ENCODE measurements at places on chromosomes 2 and 18.

GRCh38 chr2:203914546-203915182 lies 21.9 kb upstream of the ICOS start:
- DNase-seq = no peak

- no peak for DNase-seq
These were observed 162.1 kb upstream of the SH3BP4 start for GRCh38 chr2:234789556-234790325.

DNA sequence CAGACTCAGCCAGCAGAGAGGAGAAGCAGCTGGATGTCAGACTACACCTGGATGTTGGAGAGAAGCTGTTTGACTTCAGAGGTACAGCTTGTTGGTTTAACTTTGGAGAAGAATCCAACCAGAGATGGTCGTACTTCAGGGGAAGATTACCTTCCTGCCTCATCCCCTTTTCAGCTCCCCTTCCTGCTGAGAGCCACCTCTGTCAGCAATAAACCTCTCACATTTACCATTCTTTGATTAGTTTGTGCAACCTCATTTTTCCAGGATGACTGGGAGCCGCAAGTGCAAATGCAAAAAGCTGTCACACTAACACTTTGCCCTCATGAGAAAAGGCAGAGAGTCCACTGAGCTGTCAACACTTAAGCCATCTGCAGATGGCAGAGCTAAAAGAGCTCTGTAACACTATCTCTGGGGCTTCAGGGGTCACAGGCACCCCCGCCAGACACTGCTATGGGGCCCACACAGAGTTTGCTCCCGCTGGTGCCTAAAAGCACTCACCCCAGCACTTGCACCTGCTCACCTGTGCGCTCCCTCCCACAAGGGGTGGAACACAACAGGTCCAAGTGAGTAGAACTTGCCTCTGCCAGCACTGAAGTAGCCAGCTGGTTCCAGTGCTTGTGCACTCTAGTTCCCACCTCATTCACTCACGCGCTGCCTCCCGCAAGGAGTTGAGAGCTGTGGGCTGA lies 391.7 kb downstream of the METTL4 start:
- no peak for DNase-seq

GRCh38 chr2:234414596-234414995 lies 82.3 kb downstream of the ARL4C start:
- no peak for DNase-seq

- DNase-seq = no peak
These were observed 41.9 kb downstream of the LPIN2 start for GRCh38 chr18:2970772-2971659.

DNA sequence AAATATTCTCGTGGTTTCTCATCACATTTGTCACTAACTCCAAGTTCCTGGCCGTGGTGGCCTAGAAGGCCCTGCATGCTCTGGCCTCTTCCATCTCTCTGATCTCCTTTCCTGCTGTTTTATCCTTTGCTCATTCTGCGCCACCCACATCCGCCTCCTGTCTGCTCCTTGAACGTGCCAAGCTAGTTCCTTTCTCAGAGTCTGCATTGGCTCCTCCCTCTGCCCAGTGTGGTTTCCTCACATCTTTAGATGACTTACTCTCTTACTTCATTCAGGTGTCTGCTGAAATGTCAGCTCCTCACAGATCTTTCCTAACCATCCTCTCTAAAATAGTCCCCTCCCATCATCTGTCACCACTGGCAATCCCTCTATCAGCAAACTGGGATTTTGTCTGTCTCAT lies 158.6 kb upstream of the RBMS1 start:
- peak; percentile 7 for DNase-seq

DNA sequence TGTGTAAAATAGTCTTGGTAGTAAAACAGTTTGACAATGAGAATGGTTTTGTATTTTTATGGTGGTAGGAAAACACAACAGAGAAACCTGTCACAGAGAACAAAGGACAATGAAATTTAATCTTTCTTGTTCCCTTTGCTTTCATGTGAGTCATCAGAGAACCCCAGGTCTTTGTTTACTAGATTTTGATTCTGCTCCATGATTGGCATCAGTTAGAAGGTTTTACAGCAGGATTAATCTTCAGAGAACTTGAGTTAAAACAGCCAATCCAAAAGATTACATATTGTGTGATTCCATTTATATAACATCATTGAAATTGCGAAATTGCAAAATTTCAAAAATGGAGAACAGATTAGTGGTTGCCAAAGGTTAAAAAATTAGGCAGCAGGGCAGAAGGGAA lies 2.5 kb downstream of the APLF start:
- DNase-seq = no peak

DNA sequence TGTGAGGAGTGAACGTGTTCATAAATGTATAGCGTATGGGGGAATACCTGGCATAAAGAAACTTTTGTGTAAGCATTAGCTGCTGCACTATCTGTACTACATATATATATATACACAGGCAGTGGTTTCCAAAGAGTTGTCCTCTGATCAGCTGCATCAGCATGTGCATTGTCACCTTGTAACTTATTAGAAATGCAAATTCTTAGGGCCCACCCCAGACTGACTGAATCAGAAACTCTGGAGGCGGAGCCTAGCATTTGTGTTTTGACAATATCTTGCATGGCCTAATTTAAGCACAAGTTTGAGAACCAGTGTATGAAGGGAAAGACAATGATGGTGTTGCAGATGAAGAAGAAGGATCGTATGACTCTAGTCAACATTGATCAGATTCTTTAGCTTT lies 299.5 kb downstream of the CCDC102B start:
- no peak for DNase-seq

DNA sequence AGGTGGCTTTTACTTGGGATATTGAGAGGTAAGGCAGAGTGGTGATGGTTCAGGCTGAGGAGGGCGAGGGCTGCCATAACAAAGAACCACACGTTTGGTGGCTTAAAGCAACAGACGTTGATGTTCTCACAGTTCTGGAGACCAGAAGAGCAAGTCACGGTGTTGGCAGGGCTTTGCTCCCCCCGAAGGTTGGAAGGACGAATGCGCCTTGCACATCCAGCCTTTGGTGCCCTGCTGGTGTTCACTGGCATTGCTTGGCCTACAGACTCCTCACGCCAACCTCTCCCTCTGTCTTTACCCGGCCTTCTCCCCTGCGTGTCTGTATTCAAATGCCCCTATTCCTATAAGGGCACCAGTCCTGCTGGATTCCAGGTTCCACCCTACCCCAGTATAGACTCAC lies 125.4 kb downstream of the TPO start:
- no peak for DNase-seq

DNA sequence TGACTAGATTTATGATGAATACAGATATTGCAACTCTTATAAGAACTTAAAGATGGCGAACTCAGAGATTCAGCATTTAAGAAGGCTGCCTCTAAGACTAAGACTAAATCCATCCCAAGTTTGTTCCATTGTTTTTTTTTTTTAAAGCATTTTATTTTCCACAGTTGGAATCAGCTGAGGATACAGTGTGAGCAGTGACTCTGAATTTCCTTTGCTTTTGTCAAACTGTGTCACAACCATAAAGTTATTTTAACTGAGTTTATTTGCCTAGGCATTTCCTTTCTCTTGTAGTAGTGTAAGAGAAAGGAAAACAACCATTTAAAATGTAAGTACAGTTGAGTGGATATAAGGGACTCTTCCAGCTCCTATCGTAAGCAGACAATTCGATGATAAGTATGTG lies 63.9 kb downstream of the ZEB2 start:
- DNase-seq = no peak

- DNase-seq = no peak
These were observed 31.7 kb upstream of the SERTAD2 start for GRCh38 chr2:64685430-64685829.

- no peak for DNase-seq
These were observed 224.8 kb upstream of the ID2 start for GRCh38 chr2:8457092-8457481.

DNA sequence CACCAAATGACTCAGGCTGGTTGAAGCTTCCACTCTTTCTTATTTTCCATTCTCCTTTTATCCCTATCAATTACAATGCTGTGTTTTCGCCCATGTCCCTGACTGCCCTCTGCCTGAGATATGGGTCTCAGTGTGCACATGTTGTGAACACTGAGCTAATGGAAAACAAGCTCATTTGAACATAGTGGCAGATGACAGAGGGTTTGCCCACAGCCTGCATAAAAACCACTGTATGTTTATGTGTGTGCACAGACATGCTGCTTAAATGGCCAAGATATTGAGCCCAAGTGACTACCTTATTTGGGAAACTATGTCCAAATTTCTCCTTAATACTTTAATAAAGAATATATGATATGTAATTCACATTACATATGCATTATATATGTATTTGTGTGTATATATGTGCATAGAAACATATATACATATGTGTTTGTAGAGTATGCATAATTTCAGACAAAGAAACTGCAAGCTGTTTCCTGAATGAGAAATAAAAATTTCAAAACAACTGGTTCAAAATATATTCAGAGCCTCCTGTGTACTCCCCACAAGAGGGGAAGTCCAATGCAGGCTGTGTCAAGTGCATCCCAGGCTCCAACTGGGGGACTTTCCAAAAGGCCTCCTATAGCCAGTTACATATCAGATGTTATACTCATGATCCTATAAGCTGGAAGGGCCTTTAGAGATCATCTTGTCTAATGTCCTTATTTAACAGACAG lies 92.7 kb upstream of the CD302 start:
- DNase-seq = no peak

- no peak for DNase-seq
These were observed 23.3 kb downstream of the PHLPP1 start for GRCh38 chr18:62738639-62739038.

DNA sequence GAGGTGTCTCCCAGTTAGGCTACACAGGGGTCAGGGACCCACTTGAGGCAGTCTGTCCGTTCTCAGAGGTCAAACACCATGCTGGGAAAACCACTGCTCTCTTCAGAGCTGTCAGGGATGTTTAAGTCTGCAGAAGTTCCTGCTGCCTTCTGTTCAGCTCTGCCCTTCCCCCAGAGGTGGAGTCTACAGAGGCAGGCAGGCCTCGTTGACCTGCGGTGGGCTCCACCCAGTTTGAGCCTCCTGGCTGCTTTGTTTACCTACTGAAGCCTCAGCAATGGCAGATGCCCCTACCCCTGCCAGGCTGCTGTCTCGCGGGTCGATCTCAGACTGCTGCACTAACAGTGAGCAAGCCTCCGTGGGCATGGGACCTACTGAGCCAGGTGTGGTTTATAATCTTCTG lies 346.3 kb downstream of the CELF4 start:
- no peak for DNase-seq

All from stimulated activated CD8-positive, alpha-beta memory T cell treated with anti-CD3 and anti-CD28 coated beads, Interleukin-15, amount 100 ng/mL, for 4 hours (primary cell).